ENCODE measurements at places on chromosomes 2 and 18. TPM values are rescaled to one million over a fixed set of nuclear protein-coding genes. Genes with fewer than 3 reads are reported as not detected.
A peak's percentile ranks its signal among the peaks of the same experiment; 100 is the strongest.

- DNase-seq: no peak
Measured at GRCh38 chr2:55609938-55610578, 7.4 kb downstream of the PPP4R3B start.

GRCh38 chr2:121004359-121004758 lies 268.7 kb downstream of the GLI2 start:
- DNase-seq: peak; percentile 51

Gene SCN3A
- not detected for total RNA-seq

- no peak for DNase-seq
Measured at GRCh38 chr2:191376981-191377629, 131.9 kb downstream of the MYO1B start.

- no peak for DNase-seq
Measured at GRCh38 chr18:58911241-58911640, 46.6 kb downstream of the ZNF532 start.

- DNase-seq: no peak
Measured at GRCh38 chr2:42795841-42796301, 3.5 kb upstream of the HAAO start.

DNA sequence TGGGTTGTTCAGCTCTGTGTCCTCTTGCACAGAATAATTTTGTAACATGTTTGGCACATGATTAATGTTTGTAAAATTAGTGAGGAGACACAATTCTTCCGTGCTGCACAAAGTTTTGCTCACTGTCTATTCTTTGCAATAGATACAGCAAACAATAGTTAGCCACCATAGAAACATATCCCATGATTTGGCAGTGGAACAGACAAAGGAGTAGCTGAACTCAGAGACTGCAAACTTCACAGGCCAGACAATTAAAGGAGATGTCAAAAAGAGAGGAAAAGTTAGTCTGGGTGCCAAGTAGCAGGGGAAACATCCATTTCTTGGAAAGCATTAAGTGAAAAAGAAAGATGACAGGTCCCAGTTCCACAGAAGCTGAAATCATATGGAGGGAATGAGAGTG lies 267.4 kb upstream of the NRXN1 start:
- DNase-seq: no peak

DNA sequence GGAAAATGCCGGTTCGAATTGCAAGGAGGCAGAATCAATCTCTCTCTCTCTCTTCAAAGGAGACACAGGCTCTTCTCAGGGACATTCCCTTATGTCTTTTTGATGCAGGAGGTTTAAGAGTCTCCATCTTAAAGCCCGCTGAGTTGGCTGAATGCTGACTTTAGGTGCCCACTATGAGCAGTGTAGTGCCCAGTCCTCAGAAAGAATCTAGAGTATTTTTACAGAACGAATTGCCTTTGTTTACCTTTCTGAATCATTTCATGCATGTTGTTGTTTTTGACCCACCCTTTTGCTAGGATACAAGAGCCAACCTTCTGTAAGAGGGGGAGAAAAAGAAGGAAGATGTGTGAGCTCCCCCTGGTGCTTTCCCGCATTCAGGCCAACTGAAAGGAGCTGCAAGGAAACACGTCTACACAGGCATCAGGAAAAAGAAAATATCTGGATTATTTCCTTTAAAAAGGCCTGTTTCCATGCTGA lies 193.5 kb upstream of the TCF4 start:
- no peak for DNase-seq

DNA sequence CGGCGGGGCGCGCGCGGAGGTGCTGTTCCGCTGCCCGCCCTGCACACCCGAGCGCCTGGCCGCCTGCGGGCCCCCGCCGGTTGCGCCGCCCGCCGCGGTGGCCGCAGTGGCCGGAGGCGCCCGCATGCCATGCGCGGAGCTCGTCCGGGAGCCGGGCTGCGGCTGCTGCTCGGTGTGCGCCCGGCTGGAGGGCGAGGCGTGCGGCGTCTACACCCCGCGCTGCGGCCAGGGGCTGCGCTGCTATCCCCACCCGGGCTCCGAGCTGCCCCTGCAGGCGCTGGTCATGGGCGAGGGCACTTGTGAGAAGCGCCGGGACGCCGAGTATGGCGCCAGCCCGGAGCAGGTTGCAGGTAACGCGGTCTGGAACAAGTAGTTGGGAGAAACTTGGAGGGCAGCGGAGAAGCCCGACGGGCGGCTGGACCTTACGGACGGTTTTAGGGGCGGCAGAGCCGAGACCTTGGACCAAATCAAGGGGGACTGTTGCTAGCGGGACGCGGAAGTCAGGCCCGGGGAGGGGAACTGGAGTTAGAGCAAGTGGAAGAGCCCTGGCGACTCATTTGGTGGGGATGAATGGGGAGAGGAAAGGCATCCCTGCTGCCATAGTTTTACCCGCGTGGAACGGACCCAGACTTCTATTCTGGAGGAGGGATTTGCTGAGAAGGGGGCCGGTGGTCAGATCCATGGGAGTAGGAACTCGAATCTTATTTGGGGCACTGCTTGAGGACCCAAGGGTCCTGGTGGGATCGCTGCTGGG lies 573 bp downstream of the IGFBP2 start:
- DNase-seq: peak; percentile 91

- DNase-seq: no peak
Measured at GRCh38 chr2:144937910-144938709, 418.2 kb upstream of the ZEB2 start.

DNA sequence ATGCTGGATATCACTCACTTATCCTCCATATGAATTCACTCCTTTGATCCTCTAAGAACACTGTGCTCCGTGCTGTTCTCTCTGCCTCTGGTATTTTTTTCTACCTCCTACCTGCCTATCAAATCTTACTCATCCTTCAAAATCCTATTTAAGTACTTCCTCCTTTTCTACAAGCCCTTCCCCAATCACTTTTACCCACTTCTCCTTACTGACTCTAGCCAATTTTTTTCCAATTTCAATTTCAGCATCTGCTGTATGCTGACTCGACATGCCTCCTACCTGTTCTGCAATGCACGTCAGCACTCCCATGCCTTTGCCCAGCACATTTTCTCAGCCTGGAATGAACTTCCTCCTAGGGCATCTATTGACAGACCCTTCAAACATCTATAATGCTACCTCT lies 37.3 kb upstream of the LNPK start:
- DNase-seq: no peak

DNA sequence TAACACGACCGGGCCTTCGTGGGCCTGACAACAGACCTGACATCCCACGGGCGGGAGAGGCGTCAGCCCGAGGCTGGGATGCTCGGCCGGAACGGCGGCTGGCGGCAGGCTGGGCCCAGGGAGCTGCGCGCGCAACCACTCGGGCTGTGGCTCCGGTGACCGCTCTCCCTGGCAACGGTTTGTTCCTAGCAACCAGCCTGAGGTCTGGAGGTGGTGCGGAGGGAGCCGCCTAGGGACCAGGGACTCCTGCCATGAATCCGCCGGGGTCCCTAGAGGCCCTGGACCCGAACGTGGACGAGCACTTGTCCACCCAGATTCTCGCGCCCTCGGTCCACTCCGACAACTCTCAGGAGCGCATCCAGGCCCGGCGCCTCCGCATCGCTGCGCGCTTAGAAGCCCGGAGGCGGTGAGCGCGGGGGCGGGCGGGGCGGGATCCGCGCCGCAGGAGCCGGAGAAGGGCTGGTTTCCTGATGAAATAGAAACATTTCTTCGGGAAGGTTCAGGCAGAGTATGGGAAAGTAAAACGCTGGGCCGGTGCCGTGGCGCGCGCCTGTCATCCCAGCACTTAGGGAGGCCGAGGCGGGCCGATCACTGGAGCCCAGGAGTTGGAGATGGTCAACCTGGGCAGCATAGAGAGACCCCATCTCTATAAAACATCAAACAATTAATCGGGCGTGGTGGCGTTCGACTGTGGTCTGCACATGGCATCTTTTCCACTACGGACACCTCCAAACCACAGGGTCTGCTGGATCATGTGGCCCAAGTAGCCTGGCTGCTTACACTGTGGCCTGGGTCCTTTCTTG lies at the start of gene DRC1:
Gene DRC1, plus strand, starts transcription at position 182 of the 803 bp plus-strand sequence. Its CDS starts 70 bp downstream, at position 252.
- peak; percentile 93 for DNase-seq

Gene SCYGR4
- total RNA-seq: not detected

DNA sequence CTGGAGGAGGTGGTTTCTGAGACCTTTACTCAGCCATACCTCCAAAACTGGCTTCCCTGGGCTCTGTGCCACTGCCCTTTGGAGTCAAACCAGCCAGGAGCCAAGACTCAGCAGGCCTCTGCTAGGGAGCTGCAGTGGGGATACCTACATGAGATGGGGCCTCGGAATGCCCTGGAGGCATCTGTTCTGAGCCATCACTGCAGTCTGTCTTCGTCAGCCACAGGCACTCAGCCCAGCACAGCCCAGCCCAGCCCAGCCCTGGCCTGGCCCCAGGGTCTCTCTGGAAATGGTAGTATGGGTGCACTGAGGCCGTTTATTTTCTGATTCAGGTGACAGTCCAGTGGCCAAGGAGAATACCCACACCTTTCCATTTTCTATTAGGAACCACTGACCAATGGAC lies 209.8 kb downstream of the CELF4 start:
- DNase-seq: no peak

DNA sequence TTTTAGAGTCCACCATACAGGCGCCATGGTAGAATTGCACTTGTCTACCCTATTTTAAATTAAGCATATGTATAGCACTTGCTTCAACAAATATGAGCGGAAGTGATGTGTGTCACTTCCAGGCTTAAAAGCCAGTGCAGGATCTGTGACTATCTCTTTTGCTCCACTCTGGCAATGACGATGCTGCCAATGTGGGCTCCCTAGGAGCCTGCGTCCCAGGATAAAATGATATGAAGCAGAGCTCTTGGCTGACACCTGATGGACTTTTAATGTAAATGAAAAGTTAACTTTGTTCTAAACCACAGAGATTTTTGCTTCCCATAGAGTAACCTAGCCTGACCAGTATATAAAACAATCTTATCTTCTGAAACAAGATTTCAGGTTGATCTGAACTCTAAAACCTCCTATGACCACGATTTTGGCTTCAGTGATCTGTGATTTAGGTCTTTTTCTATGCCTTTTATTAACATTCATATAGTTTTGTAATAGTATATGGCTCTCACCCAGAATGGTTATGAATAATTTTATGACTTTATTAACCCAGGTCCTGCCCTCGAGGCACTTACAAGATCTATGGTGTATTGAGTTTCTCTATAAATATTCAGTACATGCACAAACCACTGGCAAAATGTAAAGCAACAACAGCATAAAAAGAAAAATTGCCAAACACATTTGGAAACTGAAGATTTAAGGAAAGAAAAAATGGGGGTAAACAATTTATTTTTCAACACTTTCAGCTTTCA lies 422.5 kb upstream of the PIK3C3 start:
- DNase-seq: no peak

DNA sequence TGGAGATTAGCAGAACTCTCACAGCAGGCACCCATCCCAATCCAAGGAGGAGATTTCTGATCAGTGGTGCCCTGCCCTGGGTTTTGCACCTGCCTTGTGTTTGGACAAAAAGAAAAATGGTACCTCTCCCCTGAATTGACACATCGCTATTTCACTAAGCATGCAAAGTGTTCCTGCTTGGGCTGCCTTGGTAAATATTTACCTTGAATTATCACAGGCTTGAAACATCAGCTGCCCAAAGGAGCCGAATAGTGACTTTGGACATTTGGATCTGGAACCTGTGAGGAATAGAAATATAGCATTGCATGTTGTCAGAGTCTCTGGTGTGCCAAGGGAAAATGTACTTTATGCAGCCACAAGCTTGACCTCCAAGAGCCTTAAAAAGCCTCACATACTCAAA lies 926.4 kb upstream of the FANCL start:
- DNase-seq: no peak

Gene ADAM23
- 19.2 TPM for total RNA-seq

DNA sequence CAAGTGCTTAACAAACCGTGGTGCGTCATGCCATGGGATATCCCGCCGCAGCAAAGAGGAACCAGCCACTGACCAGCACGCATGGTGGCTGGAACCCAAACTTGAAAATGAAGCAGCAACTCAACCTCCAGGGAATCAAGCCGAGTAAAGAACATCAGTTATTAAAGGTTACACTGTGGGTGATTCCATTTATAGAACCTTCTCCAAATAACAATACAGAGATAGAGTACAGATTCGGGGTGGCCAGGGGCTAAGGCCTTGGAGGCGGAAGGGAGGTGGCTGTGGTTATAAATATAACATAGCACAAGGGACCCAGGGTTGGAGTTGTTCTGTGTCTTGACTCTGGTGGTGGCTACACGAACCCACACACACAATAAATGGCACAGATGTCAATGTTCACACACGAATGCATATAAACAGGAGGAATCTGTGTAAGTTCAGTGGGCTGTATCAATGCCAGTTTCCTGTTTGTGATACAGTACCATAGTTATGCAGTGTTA lies 123.1 kb downstream of the EIPR1 start:
- DNase-seq: no peak

DNA sequence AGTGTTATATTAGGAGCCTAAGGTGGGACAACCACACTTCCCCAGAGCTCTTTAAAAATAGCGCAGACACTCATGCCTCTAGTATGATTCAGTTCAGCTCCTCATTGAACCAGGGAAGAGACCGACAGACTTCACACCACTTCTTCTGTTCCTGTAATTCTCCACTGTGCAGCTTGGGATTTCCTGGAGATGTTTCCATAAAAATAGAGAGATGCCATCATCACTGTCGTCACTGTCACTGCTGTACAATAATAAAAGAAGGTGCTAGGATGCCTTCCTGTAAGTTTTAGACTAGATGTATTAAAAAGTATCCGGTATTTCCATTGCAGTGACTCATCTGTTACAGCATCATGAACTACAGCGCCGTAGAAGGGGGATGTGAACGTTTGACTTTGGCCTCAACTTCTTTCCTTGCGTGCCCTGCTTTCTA lies 110.9 kb downstream of the FAM210A start:
- no peak for DNase-seq

Gene ACADL
- total RNA-seq: not detected

Gene INPP5D
- total RNA-seq: 0.20 TPM

Gene NDC80
- 6.5 TPM for total RNA-seq

DNA sequence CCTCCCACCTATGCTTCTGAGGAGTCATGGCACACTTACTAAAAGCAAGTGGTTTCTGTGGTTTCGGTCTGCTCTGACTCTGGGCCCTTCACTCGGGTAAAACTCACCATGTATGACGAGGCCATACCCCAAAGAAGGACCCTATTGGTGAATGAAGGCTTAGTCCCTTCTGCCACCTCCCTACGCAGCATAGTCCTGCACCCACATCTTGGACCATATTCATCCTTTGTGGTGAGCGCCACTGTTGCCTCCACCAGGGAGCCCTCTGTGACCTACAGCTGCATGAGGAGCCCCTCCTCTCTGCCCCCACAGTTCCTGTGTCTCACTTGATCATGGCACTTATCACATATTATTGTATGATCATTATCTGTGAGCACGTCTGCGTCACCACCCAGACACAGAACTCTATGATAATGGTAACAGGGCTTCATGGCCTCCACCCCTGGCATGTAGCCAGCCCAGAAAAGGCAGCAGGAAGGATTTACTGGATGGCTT lies 113.3 kb downstream of the TFCP2L1 start:
- no peak for DNase-seq

GRCh38 chr18:35949903-35950627 lies 22.4 kb upstream of the RMP24 start:
- peak; percentile 79 for DNase-seq

Gene SP5
- not detected for total RNA-seq

Measured in chondrocyte (in vitro differentiated cells).